ENCODE measurements at places on chromosomes 11 and 22.
A peak's percentile ranks its signal among the peaks of the same experiment; 100 is the strongest.

DNA sequence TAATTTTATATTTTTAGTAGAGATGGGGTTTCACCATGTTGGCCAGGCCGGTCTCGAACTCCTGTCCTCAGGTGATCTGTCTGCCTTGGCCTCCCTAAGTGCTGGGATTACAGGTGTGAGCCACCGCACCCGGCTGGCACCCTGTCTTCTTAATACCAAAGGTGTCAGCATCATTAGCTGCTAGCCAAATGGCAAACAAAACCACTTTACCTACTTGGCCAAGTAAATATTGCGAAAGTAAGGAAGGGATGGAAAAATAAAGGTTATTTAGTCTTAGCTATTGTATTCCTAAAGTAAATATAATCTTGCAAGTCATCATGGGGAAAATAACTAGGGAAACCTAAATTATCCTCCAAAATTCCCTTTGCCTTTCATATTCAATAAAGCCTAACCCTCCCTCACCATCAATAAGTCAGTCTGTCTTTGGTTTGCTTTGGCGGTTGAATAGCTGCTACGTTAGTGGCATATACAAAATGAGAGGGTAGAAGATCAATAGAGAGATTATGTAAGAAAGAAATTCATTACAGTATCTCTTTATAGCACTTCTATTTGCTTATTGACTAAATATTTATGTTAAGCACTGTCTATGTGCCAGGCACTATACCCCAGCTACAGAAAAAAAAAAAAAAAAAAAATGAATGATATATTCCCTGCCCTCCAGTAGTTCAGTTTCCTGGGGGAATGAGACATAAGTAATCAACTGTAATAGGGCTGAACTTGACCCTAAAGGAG lies 40.2 kb upstream of the CFAP300 start:
- H3K27me3 ChIP-seq: no peaks in the 10 kb centered on the region
- peaks cover 18% of the 10 kb centered on the region for H3K4me1 ChIP-seq
- H3K27ac ChIP-seq: no peak overlapping the region
- no peaks in the 10 kb centered on the region for H3K36me3 ChIP-seq
- DNase-seq: no peak

- H3K27ac ChIP-seq: no peak overlapping the region
- no peaks in the 10 kb centered on the region for H3K36me3 ChIP-seq
- H3K4me1 ChIP-seq: no peaks in the 10 kb centered on the region
- DNase-seq: peak; percentile 63
- H3K4me3 ChIP-seq: no peak overlapping the region
Measured at GRCh38 chr11:34327804-34328631, 29.8 kb downstream of the ABTB2 start.

DNA sequence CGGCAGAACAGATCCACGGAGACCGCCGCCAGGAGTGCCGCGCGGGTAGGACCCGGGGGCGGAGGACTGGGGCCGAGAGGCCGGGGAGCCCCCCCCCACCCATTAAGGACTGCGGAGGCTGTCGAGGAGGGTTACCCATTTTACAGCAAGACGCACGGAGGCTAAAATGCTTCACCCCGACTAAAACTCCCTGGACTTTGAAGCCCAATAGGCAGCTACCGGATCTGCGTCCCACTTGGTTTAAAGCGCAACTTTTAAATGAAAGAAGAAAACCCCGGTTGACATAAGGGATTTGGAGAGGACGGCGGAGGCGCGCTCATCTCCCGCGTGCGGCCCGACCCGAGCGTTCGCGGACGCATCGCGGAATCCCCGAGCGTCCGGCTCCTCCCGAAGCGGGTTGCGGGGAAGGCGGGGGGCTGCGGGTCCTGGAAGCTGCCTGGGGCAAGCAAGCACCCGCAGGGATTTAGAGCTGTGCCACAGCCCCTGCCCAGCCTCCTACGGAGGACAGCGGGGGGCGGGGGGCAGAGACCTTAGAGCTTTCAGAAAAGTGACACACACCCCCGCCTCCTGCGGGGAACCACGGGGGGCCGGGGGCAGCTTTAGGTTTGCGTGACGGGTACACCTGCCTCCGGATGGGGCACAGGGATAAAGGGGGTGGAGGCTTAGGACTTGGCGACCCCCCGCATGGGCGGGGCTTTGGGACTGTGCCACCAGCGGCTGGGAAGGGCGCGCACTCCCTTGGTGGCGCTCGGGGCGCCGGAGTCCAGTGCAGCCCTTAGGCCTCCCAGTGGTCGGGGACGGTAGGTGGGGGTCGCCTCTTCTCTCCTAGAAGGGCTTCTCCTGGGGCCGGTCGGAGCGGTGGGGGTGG lies 760 bp upstream of the CELSR1 start:
- H3K4me1 ChIP-seq: peaks cover 3% of the 10 kb centered on the region
- no peak for DNase-seq
- H3K27me3 ChIP-seq: peaks cover 43% of the 10 kb centered on the region

GRCh38 chr11:69200331-69201065 lies 44.8 kb downstream of the SMIM38 start:
- H3K27ac ChIP-seq: no peak overlapping the region
- H3K4me3 ChIP-seq: no peak overlapping the region
- DNase-seq: no peak
- H3K36me3 ChIP-seq: no peaks in the 10 kb centered on the region
- H3K27me3 ChIP-seq: no peaks in the 10 kb centered on the region

DNA sequence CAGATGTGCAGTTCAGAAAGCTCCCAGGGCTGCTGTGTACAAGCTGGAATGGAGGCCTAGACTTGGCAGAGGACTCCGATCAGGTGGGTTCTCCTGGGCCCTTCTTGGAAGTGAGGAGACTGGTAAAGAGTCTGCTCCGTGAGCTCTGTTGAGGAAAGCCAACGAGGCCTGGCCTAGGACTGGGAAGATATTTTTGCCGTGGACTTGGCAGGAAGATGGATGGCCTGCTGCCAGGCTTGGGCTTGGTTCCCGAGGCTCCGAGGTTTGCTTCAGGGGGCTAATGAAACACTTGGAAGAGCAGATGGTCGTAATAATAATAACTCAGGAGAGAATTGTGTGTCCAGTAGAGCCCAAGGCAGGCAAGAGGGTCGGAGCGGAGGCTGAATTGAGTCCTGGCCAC lies 3.9 kb downstream of the GALR3 start:
- H3K27me3 ChIP-seq: no peaks in the 10 kb centered on the region
- H3K4me3 ChIP-seq: no peak overlapping the region
- no peak for DNase-seq
- no peaks in the 10 kb centered on the region for H3K36me3 ChIP-seq
- no peak overlapping the region for H3K27ac ChIP-seq

- no peaks in the 10 kb centered on the region for H3K4me1 ChIP-seq
- H3K27ac ChIP-seq: no peak overlapping the region
- no peak overlapping the region for H3K4me3 ChIP-seq
- no peak for DNase-seq
Measured at GRCh38 chr11:128828350-128828749, 38.7 kb downstream of the KCNJ1 start.

- DNase-seq: no peak
- H3K27ac ChIP-seq: no peak overlapping the region
- no peaks in the 10 kb centered on the region for H3K36me3 ChIP-seq
- H3K27me3 ChIP-seq: no peaks in the 10 kb centered on the region
- no peak overlapping the region for H3K4me3 ChIP-seq
Measured at GRCh38 chr11:23143022-23143421, 282.7 kb upstream of the CCDC179 start.

- H3K4me1 ChIP-seq: no peaks in the 10 kb centered on the region
- H3K27me3 ChIP-seq: no peaks in the 10 kb centered on the region
- H3K36me3 ChIP-seq: no peaks in the 10 kb centered on the region
- no peak for DNase-seq
- H3K27ac ChIP-seq: no peak overlapping the region
Measured at GRCh38 chr11:86865436-86865835, 65.1 kb downstream of the PRSS23 start.

GRCh38 chr11:114416441-114416961 lies 16.0 kb downstream of the RBM7 start:
- DNase-seq: no peak
- H3K4me1 ChIP-seq: no peaks in the 10 kb centered on the region
- peaks cover 15% of the 10 kb centered on the region for H3K36me3 ChIP-seq
- no peak overlapping the region for H3K27ac ChIP-seq
- no peak overlapping the region for H3K4me3 ChIP-seq

DNA sequence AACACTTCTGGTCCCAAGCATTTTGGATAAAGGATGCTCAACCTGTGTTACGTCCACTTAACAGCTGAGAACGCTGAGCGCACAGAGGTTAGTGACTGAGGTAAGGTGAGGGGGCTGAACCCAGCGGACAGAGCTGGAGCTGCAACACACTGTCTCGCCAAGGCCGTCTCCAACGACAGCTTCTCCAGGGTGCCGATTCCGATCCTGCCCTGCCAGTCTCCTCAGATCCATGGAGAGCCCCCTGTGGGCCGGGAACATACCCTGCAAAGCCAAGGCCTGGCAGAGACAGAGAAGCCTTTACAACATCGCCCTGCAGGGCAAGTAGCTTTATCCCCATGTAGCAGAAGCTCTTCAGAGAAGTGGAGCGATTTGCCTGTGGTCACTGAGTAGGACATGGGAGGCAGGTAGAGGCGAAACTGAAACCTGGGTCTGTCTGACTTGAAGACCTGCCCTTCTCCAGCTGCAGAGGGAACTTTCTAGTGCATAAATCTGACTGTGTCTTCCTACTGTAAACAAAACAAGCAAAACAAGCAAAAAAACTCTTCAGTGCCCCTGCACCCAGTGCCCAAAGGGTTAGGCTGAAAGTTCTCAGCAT lies 72.8 kb downstream of the SCUBE1 start:
- H3K36me3 ChIP-seq: no peaks in the 10 kb centered on the region
- H3K27me3 ChIP-seq: no peaks in the 10 kb centered on the region
- no peak overlapping the region for H3K27ac ChIP-seq
- H3K4me1 ChIP-seq: no peaks in the 10 kb centered on the region
- no peak overlapping the region for H3K4me3 ChIP-seq

DNA sequence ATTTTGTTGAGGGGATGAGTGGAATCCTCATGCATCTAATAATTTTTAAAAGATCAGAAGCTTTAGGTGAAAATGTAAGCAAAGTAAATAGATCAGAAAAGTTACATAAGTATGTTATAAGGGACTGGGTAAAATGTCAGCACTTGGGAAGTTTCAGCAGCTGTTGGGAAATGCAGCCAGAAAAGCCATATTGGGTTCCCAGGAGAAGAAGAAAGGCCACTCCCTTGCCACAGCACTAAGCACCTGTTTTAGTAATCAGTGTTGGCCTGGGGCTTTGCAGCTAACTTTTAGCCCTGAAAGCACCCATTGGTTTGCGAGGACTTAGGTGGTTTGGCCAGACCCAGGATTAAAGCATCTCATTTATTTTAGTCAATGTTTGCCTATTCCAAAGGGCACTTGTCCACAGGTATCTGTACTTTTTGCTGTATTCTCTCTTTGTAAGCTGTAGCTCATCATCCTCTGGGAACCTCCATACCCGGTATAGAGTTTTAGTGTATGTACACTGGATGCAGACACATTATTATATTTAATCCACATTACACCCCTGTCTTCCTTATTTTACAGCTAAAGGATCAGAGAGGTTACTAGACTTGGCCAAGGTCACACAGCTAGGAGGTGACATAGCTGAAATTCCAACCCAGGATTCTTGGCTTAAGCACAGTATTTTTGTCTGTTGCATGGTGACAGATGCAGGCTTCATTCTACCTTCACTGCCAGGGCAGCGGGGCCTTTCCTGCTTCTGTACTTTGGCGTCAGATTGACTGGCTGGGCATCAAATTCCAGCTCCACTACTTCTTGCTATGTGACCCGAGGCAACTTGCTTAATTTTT lies 127.7 kb upstream of the SESN3 start:
- H3K4me1 ChIP-seq: no peaks in the 10 kb centered on the region
- H3K27me3 ChIP-seq: no peaks in the 10 kb centered on the region
- no peaks in the 10 kb centered on the region for H3K36me3 ChIP-seq
- DNase-seq: no peak
- H3K4me3 ChIP-seq: no peak overlapping the region

DNA sequence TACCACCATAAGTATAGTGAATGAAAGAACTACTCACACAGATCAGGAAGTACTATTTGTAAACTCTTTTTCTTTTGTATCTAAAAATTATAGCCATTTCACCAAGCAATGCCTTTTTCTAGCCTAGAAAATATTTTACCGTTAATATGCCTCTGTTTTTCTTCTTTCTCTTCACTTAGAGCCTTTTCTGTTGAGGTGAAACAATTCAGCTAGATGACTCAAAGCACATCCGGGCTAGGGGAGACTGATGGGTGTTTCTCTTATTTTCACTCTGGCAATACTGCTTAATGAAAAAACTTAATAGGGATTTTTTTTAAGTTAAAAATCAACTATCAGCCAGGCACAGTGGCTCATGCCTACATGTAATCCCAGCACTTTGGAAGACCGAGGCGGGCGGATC lies 93.3 kb downstream of the SGSM3 start:
- DNase-seq: no peak
- H3K4me1 ChIP-seq: peaks cover 8% of the 10 kb centered on the region
- no peak overlapping the region for H3K4me3 ChIP-seq

DNA sequence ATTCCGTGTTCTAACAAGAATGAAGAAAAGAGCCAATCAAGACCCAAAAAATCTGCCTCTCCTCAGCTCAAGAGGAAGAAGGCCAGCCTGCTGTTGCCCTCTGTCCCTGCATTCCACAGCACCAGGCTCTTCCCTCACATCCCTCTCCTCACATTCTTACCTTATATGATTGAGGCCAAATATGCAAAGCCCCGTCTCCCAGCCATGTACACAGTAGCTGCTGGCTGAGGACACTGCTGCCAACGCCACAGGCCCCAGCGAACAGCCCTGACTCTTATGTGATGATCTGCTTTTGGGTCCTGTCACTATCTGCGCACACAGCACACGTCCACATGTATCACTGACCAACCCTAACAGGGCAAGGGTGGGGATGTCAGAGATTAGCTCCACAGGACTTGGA lies 60.2 kb downstream of the MICAL3 start:
- DNase-seq: no peak
- H3K4me1 ChIP-seq: peaks cover 12% of the 10 kb centered on the region
- no peak overlapping the region for H3K27ac ChIP-seq
- H3K36me3 ChIP-seq: no peaks in the 10 kb centered on the region
- no peaks in the 10 kb centered on the region for H3K27me3 ChIP-seq

DNA sequence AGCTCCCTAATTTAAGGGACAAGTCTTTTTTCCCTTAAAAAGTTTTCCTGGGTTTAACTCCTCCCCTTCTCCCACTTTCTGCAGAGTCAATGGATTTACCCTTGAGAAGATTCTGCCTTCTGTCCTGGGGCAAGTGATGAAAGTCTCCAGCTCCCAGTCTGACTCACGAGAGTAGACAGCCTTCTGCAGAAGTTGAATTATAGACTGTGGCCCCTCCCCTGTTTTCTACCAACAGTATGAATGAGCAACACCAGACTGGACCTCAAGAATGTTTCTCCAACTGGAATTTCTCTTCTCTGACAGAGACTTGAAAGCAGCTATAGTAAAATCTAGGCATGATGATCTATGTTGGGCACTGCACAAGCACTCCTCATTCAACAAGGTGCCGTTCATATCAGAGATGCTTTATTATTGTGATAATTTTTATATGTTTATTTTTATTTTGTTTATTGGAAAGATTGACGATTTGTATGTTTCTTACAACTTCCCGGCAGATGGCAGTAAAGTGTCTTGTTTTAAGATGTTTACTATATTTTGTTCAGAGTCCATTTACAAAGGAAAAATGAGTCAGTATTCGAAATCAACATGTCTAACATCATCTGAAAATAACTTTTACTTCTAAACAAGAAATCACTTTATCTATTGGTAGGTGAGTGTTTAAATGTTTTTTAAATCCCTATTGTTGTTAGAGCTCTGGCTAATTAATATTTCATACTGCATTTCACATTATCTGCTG lies 56.6 kb downstream of the LMO2 start:
- no peaks in the 10 kb centered on the region for H3K36me3 ChIP-seq
- H3K4me3 ChIP-seq: no peak overlapping the region
- H3K27me3 ChIP-seq: no peaks in the 10 kb centered on the region
- peak; percentile 21 for DNase-seq
- H3K4me1 ChIP-seq: no peaks in the 10 kb centered on the region

- H3K27me3 ChIP-seq: no peaks in the 10 kb centered on the region
- peaks cover 29% of the 10 kb centered on the region for H3K36me3 ChIP-seq
- no peak for DNase-seq
- H3K4me3 ChIP-seq: peak overlapping the region; percentile 35
- peak overlapping the region; percentile 60 for H3K27ac ChIP-seq
Measured at GRCh38 chr11:61718621-61719302, 33.7 kb upstream of the MYRF start.
